COR-L47 (cell line): ENCODE measurements at places on chromosomes 1 and 21.

DNA sequence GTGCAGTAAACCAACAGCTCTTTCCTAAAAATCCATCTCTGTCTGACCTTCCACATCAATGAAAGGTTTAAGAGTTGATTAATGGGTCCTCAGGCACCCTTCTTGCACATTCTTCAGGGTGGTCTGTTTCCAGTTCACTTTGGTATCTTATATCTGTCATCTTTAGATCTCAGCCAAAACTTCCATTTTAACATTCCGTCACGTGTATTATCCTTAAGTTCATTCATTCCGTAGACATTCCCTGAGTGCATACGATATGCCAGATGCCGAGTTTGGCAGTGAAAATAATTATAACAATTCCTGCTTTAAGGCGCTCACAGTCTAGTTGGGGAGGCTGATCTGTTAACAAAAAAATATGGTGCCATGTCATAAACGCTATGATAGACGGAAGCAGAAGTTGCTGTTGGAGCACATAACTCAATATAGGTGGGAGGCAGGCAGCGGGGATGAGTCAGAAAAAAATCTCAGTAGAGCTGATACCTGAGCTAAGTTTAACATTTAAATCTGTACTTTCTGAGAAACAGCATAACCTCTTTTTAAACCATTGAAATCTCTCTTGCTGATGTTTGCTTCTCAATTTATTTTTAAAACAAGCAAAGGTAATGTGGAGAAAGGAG is 59.6 kb upstream of the HOOK1 start:
- DNase-seq: no peak

DNA sequence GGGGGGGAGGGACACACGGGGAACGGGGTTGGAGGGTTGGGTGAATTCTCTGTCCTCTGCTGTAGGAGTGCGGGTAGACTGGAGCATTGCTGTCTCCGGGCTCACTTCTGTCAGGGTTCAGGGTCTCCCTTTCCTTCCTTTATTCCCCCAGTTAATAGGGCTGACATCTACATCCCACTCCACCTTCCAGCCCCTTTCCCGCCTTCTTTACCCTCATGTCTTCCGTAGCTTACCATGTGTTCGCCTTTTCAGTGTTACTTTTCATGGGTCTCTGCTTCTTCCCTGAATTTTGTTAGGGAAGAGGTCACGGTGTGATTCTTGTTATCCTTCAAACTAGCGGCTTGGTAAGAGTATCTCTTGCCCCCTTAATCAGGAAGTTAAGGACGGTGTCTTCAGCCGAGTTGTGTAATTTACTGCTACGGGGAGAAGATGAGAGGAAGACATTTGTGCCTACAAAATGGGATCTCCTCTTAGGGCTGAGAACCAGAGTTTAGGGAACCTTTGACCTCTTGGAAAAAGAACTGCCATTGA is 917 bp downstream of the RAP1A start:
- DNase-seq: no peak

- no peak for DNase-seq
Observed at GRCh38 chr1:59720326-59721115, 94.2 kb upstream of the HOOK1 start.

GRCh38 chr1:48526008-48526710 is 54.2 kb upstream of the SPATA6 start:
- peak; percentile 76 for DNase-seq

DNA sequence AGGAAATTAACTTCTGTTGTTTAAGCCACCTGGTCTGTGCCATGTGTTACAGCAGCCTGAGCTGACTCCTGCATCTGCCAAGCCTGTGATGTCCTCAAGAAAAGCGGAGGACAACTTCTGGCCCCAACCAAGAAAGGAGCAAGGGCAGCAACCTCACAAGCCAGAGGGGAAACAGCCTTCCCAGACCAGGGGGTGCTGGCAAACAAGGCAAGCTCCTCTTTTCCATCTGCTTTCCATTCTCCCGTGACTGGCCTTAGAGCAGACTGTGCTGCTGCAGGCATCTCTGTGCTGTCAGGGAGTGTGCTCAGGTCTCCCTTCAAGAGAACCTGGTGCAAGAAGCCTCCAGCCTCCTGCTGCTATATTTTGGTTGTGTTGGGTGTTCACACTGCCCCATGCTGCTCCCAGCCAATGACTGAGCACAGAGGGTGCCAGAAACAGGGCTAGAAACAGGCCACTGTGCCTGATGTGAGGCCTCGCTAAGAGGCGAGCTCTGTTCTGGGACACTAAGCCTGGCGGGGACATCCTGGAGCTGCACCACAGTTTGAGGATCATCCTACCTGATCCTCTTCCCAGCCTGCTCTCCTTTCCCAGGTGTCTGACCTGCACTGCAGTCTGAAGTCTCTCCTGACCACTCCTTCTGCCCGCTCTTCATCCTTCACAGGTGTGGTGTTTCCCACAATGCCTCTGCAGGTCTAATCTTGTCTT is 27.5 kb upstream of the SLAMF9 start:
- DNase-seq: no peak

DNA sequence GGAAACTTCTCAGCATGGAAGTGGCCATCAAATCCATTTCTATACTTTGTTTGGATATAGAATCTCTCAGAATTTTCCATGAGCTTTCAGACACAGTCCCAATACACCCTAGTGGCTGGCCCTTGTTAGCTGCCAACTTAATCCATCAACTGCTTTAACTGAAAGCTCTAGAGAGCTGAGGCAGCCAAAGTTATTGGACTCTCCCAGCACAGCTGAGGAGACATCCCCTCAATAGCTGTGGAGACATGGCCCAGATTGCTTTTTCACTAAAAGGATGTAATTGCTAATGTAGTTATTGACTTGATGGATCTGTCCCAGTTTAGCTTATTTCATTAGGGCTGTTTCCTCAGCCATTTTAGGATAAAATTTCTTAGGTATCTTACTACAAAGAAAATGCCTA is 94.8 kb upstream of the PRMT6 start:
- DNase-seq: no peak
